Activated CD8-positive, alpha-beta memory T cell treated with anti-CD3 and anti-CD28 coated beads for 1 hour (primary cell): ENCODE measurements at places on chromosomes 4 and X.

GRCh38 chrX:145532176-145532780 is 285.0 kb downstream of the SPANXN1 start:
- DNase-seq = no peak

GRCh38 chr4:145216535-145216934 is 36.1 kb upstream of the OTUD4 start:
- no peak for DNase-seq

DNA sequence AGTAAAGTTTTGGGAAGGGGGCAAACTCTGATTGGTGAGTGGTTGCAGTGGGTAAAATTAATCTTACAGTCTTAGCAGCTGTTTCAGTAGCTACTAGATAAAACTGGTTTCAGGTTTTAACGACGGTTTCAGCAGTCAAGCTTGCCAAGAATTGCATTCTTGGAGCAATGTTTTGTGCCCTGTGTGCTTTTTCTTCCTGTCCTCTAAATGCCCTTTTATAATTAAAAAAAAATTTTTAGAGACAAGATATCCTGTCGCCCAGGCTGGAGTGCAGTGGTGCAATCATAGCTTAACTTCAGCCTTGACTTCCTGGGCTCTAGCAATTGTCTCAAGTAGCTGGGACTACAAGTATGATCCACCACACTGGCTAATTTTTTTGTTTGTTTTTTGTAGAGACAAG is 6.3 kb upstream of the PPEF2 start:
- DNase-seq = no peak

DNA sequence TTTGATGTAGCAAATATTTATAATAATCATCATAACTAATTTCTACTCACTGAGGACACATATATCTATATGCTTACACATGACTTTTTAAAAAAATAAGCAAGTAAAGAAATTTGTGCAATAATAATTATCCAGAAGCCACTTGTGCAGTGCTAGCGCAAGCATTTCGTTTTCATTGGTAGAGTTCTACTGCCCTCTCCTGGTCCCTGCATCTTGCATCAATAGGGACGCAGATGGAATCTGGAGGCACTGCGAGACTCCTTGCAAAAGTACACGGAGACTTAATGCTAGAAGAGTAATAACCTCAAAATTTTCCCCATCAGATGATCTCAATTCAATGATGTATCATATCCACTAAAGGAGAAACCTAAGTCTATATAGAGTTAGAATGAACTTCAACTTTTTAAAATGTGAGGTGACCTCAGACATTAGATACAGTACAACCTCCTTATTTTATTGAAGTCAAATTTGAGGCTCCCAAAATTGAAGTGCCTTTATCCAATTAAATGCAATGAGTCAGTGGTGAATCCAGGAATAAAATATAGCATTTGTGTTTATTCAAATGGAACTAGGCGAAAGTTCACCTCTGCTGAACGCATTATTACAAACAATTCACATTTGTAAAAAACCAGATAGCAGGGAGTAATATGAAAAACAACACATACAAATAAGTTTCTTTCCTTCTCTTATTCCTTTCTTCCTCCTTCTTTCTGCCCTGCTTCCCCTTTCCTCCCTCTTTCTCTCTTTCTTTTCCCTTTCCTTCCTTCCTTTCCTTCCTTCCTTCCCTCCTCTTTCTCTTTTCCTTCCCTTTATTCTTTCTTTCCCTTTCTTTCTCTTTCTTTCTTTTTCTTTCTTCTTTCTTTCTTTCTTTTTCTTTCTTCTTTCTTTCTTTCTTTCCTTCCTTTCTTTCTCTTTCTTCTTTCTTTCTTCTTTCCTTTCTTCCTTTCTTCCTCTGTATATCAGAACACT is 450.0 kb downstream of the ANKRD50 start:
- DNase-seq = no peak

GRCh38 chr4:14309431-14309830 is 681.9 kb upstream of the BOD1L1 start:
- DNase-seq = no peak

DNA sequence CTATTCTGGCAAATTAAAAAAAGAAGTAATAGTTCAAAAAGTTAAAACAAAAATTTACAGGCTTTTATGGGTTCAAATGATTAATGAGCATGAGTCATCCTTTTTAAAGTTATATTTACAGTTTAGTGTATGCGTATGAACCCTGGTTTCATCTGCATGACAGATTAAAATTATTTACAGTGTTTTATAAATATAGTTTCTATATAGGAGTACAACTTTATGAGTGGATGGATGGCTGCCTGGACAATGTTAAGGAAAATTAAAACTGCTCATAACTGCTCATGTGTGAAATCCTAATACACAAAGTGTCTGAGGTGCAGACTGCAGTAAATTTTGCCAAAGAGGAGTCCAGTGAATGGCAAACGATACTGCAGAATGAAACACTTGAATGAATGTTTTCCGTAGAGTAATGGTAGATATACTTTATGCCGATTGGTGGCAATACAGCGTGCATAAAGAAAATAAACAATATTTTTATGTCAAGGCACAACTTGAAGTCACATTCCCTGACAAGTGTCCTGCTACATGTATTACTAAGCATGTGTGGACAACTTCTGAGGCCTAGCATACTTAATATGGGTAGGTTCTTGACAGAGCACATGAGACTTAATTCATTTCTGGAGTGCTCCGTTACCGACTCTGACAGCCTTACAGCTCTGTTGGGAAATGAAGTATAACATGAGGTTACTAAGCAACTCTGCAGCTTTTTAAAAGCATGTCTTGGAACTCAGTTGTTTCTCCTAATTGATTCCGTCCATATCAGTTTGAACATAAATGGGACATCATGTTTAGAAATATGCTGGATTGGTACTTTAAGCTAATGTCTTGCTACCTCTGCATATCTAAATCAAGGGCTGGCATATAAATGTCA is 985.6 kb upstream of the PCDH7 start:
- no peak for DNase-seq

GRCh38 chr4:85569730-85570299 is 94.9 kb downstream of the ARHGAP24 start:
- no peak for DNase-seq

- DNase-seq = no peak
These were observed 13.7 kb downstream of the IRF2 start for GRCh38 chr4:184460499-184461285.

DNA sequence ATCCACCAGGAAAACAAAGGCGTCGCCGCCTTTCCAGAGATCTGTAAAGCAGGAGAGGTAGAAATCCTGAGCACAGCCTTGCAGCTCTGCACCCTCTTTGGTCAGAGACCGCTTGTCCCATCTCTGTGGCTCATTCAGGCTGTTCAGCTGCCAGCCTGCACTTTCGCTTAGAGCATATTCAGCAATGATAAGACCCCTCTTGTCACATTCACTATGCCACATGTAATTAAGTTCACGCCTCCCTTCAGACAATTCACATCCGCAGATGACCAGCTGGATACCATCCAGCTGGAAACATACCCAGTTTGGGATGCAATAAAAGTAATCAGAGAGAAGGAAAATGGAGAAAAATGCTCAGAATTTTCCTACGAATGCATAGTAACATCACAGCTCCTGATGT is 335.4 kb downstream of the UNC5C start:
- no peak for DNase-seq

- no peak for DNase-seq
These were observed 173.0 kb upstream of the CASK start for GRCh38 chrX:42096265-42096920.
